ENCODE measurements at places on chromosomes 4 and X.
A peak's percentile ranks its signal among the peaks of the same experiment; 100 is the strongest.

DNA sequence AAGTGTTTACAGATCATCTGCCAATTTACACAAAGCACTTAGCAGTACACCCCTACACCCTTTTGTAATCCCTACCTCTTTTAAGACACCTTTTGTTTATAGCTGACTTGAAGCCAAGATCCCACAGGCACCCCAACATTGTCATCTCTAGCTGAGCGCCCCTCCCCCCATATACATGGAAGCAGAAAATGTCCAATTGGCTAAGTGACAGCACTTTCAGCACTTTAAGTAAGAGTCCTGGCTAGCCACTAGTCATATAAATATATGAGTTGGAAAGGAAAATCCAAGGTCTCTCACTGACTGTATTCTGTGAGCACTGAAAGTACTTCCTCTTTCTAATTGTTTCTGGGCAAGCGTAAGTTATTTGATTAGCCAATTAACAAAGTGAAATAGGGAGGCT is 108.2 kb downstream of the NSUN7 start:
- peak; percentile 25 for DNase-seq

- DNase-seq = peak; percentile 2
These were observed 1.3 kb upstream of the ITM2A start for GRCh38 chrX:79368441-79368840.

DNA sequence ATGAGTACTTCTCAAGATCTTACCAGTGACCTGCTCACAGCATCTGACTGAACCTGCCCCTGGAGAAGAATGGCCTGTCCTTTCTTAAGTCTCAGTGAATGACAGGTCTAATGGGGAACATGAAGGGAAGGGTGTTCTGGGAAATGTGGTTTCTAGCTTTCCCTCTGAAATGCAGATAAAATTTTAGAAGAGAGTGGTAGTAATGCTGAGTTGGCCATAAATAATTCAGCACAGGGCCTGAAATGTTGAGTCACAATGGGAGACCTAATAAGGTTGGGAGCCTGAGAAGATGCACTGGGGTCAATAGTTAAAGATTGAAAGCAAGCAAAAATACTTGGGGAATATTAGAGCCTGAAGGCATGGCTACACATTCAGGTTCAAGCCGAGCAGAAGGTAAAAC is 214.9 kb upstream of the ARHGAP24 start:
- no peak for DNase-seq

DNA sequence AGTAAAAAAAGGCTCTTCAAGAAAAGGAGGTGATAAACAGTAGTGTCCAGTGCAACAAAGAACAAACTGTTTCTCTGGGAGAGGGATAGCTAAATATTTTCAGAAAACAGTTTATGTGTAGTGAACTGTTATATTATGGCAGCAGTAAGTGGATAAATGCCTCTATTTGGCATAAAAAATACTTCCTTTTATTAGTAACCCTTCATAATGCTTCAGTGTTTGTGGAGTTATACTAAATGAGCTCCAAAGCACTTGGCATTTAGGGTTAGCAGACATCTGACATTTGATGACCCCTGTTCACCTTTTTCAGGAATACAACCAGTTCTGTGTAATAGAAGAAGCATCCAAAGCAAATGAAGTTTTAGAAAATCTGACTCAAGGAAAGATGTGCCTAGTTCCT is 31.9 kb downstream of the TRAPPC11 start:
- DNase-seq = no peak

DNA sequence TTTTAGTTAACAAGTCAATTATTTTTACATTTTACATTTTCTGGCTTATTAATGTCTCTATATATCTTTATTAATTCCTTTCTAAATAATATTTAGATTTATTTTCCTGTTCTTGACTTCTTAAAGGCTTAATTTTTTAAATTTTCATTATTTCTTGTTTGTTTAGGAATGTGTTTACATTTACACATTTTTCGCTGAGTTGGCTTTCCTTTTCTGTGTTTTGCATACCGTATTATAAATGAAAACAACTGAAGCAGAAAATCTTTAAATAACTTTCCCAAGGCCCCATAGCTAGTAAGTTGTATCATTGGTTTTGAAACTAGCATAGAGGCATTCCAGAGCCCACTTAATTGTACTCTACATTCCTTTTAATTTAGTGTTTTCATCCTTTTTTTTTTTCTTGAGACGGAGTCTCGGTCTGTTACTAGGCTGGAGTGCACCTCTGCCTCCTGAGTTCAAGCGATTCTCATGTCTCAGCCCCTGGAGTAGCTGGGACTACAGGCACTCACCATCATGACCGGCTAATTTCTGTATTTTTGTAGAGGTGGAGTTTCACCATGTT is 261.6 kb downstream of the IQCM start:
- DNase-seq = no peak

DNA sequence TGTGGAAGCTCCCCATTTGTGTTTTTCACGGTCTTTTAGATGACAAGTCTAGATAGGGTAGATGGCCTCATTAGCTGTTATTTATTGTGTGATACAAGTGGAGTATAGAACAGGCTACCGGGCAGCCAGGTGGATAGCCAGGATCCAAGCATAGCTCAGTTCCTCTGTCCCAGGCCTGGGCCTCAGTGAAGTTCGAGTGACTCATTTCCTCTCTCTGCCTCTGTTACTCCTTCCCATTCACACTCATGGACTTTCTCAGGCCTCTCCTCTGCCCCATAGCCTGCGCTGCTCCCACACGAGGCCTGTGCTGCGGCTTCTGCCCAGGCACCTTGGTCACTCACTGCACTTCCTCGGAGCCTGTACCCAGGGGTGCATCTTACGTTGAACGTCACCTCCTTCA is 54.5 kb downstream of the TENM3 start:
- DNase-seq = no peak

GRCh38 chrX:8278557-8278956 is 107.5 kb upstream of the VCX2 start:
- DNase-seq = no peak

DNA sequence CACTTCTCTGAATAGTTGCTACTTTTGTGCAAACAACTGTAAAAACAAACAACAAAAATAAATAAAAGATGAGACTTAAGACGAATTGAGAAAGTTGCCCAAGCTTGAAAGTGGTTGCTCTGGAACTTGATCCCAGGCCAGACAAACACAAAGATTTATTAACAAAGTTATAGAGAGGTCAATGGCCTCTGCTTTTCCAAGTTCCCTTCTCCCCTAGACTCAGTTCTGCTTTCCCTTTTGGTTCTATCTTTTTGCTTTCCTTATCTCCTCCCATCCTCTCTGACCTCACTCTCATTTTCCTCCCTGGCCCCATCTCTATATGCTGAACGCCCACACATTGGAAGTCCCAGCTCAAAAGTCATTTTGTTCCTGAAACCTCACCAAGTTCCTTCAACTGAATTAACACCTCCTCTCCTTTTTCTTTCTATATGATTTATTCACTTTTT is 82.7 kb downstream of the MXRA5 start:
- DNase-seq = no peak

DNA sequence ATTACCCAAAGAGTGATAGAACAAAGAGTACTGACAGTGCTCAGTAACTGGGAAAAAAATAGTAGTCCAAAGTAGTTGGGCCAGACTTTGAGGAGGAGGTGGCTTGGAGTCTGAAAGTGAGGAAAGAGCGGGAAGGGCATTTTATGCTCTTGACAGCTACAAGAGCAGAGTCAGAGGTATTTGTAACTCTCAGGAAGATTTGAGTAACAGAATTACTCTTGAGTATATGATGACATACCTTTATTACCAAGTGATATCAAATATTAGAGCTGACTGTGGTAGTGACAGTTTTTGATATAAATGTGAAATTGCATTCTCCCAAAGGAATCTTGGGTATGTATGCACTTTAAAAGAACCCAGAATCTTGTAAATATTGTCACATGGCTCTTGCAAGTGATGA is 2.2 kb downstream of the SLAIN2 start:
- DNase-seq = no peak

DNA sequence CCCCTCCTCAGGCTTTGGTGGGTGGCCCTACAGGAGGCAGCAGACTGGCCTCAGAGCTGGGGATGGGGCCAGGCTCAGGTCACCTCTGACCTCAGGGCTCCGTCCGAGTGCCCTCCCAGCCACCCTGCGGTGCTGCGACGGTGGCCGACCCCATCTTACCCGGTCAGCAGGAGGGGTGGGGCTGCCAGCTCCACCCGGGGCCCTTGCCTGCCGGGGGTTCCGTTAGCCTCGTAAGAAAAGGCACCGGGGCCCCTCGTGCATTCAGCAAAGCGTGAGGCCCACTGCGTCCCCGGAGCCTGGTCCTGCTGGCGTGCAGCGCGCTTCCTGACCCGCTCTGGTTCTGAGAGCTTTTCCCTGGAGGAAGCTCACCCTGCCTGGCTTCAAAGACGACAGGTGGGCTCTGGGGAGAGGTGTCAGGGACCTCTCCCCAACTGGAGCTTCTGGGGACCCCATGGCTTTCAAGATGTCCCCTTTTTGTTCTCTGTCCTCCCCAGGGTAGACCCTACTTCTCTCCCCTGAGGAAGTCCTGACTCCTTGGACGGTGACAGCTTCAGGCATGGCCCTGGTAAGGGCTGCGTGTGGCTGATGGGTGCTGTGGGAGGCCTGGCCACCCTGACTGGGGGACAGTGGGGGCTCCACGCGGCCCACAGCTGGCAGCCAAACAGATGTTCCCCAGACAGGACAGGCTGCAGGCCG is 15.9 kb downstream of the FGFRL1 start:
- no peak for DNase-seq

DNA sequence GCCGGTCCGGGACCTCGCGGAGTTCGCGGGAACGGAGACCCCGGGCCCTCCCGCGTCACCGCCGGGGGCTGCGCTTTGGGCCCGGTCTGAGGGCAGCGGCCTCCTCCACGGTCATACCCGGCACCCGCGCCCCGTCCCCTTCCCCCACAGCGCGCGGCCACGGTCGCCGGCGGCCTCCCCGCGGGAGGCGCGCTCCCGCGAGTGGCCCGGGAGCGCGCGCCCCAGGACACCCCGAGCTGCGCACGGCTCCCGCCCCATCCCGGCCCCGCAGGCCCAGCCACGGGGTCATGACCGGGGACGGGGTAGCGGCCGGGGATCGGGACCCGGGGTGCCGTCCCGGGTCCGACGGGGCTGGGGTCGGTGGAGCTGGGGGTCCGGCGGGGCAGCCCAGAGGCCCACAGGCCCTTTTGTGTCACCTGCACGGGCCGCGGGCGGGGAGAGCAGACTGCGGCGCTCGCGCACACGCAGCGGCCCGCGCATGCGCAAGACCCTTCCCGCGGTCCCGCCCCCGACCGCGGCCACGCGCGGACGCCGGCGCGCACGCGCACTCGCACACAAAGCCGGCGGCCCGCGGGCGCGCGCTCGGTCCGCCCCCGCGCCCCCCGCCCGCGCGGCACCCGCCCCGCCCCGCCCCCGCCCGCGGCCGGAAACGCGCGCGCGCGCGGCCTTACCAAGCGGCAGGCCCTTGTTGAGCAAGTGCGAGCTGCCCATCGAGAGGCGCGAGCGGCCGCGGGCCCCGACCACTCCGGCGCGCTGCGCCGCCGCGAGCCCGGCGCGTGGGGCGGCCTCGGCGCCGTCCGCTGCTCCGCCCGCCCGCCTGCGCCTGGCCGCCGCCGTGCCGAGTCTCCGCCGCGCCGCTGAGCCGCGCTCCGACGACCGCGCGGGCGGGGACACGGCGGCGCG is at the start of gene CTBP1:
TSS of gene CTBP1 (minus strand) at position 886 of the 903 bp plus-strand sequence. CDS start 7,799 bp downstream, outside the sequence.
- DNase-seq = peak; percentile 88

GRCh38 chrX:13377550-13377934 is 57.7 kb upstream of the ATXN3L start:
- DNase-seq = no peak

- peak; percentile 10 for DNase-seq
These were observed 166.6 kb upstream of the RAPGEF2 start for GRCh38 chr4:158936238-158936637.

DNA sequence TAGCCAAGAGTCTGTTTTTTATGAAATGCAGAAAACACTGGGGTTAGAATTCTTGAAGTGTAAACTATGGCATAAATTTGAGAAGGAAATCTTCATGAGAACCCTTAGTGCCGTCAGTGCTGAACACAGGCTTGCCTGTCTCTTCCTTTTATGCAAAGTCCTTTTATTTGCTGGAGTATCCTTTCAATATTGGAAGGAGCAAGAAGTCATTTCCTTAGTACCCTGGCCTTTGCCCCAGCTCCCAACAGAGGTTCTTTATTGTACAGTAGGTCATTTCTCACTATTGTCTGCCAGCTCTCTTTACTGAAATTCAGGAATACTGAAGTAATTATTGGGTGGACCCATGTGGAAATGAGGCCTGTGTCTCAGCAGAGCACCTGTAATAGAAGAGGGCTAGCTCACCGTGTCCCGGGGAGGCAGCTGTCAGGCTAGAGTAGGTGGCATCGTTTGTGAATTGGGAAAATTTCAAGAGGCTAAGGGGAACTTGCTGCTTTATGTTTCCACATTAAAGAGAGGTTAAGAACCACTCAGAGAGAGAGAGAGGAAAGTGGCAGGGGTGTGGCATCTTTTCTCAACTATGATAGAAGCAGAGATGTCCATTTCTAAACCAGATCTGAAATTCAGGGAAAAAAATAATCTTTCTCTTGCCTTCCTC is 8.7 kb downstream of the FHDC1 start:
- DNase-seq = no peak

GRCh38 chr4:153916273-153916755 is 127.4 kb upstream of the SFRP2 start:
- no peak for DNase-seq

DNA sequence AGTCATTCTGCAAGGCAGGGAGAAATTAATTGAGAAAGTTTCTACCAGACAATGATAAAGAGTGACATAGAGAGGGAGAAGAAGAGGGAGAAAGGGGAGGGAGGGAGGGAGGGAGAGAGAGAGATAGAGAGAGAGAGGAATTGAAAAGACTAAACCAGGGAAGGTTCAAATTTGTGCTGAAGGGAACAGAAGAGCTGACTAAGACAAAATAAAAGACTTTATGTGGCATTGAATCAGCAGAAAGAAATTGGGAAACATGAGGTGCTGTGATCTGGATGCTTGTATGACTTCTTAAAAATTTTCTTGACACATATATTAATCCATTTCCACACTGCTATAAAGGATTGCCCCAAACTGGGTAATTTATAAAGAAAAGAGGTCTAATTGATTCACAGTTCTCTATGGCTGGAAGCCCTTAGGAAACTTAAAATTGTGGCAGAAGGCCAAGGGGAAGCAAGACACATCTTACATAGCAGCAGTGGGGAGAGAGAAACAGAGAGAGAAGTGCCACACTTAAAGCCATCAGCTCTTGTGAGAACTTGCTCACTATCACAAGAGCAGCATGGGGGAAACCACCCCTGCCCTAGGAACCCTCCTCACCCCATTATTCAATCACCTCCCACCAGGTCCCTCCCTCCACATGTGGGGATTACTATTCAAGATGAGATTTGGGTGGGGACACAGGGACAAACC is 13.5 kb upstream of the CXCL6 start:
- peak; percentile 18 for DNase-seq

DNA sequence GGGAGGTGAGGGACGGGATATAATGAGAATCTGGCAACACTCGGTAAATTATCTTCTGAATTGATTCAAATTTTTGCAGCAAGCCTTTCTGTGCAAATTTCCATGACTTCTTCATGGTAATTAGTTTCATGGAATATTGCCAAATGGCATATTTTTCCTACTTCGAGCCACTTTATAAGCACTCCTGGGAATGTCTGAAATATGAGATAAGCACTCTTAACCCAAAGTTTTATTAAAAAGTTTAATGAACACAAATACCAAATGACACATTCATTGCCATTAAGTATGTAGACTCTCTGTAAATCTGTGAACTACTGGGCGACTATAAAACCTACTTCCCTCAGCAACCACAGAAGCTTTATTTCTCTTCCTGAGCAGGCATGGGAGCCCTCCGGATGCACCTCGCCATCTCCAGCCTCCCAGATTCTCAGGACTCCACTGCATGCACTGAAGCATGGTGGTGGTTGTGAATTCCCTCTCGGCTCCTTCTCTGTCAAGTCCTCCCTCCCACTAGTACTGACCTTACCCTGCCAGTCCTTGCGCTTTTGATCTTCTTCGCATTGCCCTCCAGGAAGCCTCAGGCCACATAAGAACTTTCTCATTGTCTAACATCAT is 154.4 kb upstream of the RPL34 start:
- no peak for DNase-seq

- DNase-seq = no peak
These were observed 575.5 kb upstream of the NDST4 start for GRCh38 chr4:115688961-115689360.

All from hematopoietic multipotent progenitor cell treated with erythropoietin and hydrocortisone succinate and interleukin-3 and kit ligand, for 6 days (in vitro differentiated cells).